ENCODE measurements at places on chromosomes 12 and 14. TPM values are rescaled to one million over a fixed set of nuclear protein-coding genes. Genes with fewer than 3 reads are reported as not detected.

DNA sequence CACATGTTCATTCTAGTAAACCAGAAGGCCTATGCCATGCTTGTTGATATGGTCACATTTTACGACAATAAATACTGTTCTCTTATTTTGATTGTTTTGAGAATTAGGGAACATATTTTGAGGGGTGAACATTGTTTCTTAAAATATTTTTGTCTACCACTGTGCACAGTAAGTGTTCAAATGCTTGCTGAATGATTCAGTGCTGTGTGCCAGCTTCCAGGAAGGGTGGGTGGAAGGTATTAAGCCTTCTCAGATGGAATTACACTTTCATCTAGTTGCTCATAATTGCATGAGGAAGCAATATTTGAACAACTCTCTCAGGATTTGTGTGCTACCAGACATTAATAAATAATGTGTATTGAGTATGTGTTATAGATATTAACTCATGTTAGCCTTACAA lies 15.5 kb upstream of the TMX1 start:
- DNase-seq, result no peak

The ZDHHC22 gene
- 45.4 TPM for polyA plus RNA-seq

DNA sequence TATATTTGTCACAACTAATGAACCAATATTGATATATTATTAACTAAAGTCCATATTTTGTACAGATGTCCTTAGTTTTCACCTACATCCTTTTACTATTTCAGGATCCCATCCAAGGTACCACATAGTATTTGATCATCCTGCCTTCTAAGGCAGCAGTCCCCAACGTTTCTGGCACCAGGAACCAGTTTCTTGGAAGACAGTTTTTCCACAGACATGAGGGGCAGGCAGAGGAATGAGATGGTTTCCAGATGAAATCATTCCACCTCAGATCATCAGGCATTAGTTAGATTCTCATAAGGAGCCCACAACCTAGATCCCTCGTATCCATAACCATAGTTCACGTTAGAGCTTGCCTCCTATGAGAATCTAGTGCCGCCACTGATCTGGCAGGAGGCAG lies 82.8 kb upstream of the BCL2L14 start:
- no peak for DNase-seq

The MUCL1 gene
- not detected for polyA plus RNA-seq

The IL22 gene
- polyA plus RNA-seq, result not detected

DNA sequence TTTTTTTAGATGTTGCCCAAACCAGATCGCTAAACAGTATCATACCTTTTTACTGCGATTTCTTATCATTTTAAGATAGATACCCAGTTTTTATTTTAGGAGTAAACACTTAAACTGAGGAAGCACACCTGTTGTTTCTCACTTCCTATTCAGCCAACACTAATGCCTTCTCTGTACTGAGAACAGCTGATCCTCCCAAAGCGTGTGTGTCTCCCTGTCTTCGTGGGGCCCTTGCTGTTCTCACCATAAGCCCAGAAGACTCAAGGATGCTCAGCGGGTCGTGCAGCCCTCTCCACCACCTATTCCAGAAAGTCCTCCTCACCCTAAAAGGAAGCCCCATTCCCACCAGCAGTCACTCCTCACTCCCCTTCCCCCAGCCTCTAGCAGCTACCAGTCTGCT lies 14.8 kb downstream of the PPP2R5C start:
- no peak for DNase-seq

- peak; percentile 93 for DNase-seq
Measured at GRCh38 chr14:91380610-91381371, 36.8 kb downstream of the CCDC88C start.

- peak; percentile 31 for DNase-seq
Measured at GRCh38 chr12:43835264-43835655, 621 bp upstream of the TMEM117 start.

DNA sequence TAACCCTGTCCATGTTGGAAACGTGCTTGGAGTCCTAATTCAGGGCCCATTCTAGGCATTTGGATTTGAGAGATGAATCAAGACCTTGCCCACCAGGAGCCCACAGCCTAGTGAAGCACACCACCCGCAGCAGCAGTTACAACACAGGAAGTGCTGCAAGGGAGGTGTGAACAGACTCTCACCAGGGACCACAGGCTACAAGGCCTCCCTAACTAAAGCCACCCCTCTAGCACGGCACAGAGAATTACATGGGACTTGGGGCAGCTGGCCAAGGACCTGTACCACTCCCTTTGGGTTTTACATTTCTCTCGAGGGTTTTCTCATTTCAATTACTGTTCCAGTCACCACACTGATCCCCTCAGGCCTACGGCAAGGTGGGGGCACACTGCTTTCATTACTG lies 49.5 kb upstream of the FOXN3 start:
- no peak for DNase-seq

The RASSF9 gene
- polyA plus RNA-seq, result 5.0 TPM

GRCh38 chr14:56730538-56731145 lies 79.6 kb downstream of the OTX2 start:
- DNase-seq, result no peak

- DNase-seq, result no peak
Measured at GRCh38 chr12:111728795-111729194, 37.9 kb upstream of the ALDH2 start.

GRCh38 chr12:116317986-116318575 lies 40.6 kb upstream of the MED13L start:
- no peak for DNase-seq

The ADAMTS20 gene
- polyA plus RNA-seq, result 0.45 TPM

The CLMN gene
- polyA plus RNA-seq, result 4.1 TPM

DNA sequence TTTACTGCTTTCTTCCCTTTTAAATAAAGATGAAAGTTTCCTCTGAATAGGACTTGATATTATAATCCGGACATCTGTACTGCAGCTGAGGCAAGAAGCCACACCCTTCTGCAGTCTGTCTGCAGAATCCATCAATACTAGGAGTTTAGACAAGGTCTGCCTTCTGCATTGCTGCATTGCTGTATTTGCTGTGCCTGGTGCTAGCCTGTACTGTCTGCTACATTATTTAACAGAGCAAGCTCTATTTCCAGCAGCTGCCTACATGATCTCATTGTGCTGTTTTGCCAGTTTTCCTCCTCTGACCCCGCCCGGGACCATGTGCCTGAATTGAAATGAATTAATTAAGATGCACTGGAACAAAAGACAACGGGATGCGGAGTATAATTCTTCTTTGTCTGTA lies 1.7 kb downstream of the TUBA1A start:
- peak; percentile 63 for DNase-seq

- DNase-seq, result no peak
Measured at GRCh38 chr14:101225157-101226152, 321.9 kb upstream of the RTL1 start.

DNA sequence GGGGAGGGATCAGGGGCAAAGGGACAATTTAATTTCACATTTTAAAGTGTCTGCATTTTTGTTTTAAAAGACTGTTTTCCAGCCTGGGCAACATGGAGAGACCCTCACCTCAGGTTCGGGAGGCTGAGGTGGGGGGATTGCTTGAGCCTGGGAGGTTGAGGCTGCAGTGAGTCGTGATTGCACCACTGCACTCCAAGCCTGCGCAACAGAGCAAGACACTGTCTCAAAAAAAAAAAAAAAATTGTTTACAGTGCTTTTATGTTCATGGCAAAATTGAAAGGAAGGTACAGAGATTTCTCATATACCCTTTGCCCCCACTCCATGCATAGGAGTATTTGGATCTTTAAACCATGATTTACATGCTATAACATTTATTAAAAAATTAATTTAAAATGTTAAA lies 16.4 kb upstream of the HVCN1 start:
- DNase-seq, result no peak

The ARHGAP5 gene
- polyA plus RNA-seq, result 114 TPM

GRCh38 chr12:16020031-16020430 lies 108.9 kb downstream of the DERA start:
- no peak for DNase-seq

The TAS2R46 gene
- polyA plus RNA-seq, result 0.23 TPM

The LRRK2 gene
- polyA plus RNA-seq, result 33.9 TPM

The KLRB1 gene
- polyA plus RNA-seq, result not detected

- DNase-seq, result no peak
Measured at GRCh38 chr12:131499160-131499863, 211.6 kb upstream of the SFSWAP start.

GRCh38 chr12:102439426-102440405 lies 40.6 kb downstream of the IGF1 start:
- DNase-seq, result peak; percentile 21
